ENCODE measurements at places on chromosomes 6 and 20.

- DNase-seq: no peak
Measured at GRCh38 chr20:48502758-48503157, 325.0 kb downstream of the PREX1 start.

GRCh38 chr6:109139109-109139508 lies 43.8 kb downstream of the CEP57L1 start:
- DNase-seq: no peak

DNA sequence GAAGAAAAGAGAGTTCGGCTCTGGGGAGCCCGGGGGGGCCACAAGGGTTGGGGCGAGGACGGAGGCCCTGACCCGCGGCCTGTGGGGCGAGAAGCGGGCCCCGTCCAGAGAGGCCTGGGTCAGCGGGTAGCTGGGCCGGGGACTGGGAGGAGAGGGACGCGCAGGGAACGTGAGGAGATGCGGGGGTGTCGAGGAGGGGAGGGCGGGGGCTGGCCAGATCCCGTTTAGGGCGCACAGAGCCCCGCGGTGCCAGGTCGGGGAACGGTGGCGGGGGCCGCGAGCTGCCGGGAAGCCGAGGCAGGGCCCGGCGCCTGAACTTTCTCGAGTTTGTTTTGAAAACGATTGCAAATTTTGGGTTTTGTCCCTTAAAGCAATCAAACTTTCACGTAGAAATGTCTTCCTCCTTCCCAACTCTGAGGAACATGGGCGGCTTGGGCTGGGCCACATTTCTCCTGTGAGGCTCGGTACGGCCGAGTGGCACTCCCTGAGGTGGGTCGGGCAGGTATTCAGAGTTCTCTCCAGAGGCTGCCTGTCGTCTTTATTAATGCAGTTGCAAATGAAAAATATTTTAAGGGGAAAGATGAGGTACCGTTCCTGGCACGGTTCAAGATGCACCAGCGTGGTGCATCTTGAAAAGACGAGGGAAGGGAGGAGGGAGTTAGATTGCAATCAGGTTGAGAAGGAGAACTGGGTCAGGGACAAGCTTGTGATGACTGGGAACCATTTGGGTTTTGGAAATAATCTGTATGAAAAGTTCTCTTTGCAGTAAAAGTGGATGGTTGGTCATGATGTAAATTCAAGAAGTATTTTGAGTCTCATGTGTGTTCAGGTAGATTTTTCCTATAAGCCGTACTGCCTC lies 972 bp downstream of the RNF8 start:
- DNase-seq: peak; percentile 38

DNA sequence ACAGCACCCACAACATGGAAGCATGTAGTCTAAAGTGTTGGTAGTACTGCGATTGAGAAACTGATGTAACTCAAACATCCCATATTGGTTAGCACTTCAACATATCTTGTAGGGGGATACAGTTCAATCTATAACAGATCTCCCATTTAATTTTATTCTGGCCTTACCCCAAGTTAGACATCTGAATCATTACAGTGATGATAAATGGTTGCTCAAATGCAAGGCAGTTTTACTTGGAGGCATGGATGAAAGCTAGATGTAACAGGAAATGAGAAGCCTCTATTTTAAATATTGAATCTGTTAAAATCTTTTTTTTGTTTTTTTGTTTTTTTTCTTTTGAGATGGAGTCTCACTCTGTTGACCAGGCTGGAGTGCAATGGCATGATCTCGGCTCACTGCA lies 44.2 kb upstream of the FAM50B start:
- DNase-seq: no peak

DNA sequence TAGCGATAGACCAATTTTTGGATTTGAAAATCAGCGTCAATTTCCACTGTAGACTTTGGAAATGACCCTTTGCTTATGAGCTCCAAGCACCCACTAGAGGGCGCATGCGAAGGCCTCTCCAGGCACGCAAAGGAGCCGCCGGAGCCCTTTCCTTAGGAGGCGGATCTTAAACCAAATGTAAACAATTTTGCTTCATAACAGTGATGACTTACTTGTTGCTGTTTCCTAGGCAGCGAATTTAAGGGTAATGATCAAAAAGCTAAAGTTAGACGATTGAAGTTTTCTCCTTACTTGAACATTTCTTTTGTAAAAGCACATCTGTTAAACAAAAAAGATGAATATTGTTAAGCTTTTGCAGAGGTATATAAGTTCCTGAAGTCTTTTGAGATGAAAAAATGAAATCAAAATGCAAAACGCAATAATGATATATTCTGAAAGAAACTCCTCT lies 29.2 kb upstream of the EXOC2 start:
- peak; percentile 81 for DNase-seq

DNA sequence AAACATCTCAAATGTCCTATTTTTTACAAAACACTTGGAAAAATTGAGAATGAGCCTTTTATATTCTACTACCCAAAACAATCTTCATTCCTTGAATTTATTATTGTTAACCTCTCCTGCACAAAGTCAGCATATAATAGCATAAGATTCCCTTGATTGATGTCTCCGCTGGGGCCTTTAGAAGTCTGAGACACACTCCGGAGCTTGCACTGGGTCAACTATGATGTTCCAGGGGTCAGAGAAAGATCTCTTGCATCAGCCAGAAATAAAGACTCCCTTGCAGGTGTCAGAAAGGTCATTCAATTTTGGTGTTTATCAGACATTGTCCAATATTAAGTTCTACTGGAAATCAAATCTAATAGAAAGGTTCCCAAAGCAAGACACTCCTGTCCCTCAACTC lies 29.7 kb upstream of the NHSL1 start:
- no peak for DNase-seq

DNA sequence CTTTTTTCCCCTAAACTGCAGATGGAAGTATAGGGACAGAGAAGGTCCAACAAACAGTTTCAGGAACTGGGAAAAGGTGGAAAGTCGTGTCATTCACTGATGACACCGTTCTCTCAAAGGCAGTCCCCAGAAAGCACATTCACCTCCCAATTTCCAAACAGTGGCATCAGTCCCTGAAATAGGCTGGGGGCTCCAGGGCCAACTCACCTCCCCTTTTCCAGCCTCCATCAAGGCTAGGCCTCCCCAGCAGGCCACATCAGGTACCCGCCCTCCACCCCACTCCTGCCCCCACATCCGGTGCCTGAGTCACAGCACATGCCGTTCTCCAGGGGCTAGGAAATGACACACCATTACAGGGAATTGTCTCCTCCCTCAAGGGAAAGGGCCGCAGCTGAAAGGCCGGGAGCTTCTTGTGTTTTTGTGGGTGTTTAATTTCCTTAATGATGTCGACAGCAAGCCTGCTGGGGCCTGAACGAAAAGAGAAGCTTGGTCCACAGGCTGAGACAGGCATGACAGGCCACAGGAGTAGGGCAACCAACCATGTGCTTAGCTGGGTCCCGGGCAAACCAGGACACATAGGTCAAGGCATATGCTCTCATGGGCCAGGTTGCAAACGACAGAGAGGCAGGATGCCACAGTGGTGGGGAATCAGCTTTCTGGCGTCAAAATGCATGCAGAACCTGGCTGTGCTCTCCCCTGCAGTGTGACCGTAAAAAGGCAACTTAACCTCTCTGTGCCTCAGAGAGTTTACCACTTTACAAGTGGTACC lies 39.2 kb downstream of the ZMYND8 start:
- DNase-seq: peak; percentile 90

DNA sequence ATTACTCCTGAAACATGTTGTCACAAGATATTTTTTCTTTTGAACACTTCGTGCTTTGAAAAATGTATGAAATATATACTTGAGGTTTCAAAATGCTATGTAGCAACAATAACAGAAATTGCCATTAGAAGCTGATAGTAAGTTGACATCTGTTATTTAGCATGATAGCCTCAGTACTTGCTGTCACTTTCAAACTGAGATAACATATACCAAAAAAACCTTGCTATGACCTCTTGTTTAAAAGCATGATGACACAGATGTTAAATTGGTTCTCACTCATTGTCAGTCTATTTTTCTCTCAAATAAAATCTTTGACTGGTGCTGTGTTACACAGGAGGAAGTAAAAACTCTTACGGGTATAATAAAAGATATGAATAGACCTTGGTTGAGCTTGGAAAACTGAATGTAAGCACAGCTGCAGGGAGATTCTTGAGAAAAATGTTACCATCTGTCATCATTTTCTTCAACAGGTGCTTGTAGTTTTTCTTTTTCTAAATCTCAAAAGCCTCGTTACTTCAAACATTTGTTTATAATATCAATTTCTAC lies 18.6 kb downstream of the MOXD1 start:
- DNase-seq: no peak

DNA sequence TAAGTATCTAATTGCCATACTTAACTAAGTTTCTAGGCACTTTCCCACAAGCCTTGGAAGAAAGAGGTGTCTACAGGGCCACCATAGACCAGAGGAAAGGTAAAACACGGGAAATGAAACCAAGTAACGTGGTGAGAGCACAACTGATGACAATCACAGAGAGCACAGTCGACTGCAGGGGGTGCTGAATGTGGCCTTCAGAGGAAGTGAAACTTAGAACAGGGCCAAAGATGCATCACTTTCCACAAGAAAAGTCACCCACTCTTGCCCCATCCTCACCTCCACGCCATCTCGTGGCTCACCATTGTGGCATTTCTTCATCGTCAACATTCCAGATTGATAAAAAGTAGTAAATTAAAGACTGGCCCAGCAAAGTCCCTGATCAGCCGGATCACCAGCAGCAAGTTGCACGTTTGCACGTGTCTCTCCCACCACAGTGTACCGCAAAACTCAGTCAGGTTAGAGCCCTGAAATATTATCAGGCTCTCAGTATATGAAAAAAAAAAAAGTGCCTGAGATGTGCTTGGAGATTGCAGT lies 31.4 kb downstream of the HIVEP2 start:
- DNase-seq: no peak

GRCh38 chr6:41939848-41940758 lies 1.5 kb downstream of the CCND3 start:
- peak; percentile 31 for DNase-seq

DNA sequence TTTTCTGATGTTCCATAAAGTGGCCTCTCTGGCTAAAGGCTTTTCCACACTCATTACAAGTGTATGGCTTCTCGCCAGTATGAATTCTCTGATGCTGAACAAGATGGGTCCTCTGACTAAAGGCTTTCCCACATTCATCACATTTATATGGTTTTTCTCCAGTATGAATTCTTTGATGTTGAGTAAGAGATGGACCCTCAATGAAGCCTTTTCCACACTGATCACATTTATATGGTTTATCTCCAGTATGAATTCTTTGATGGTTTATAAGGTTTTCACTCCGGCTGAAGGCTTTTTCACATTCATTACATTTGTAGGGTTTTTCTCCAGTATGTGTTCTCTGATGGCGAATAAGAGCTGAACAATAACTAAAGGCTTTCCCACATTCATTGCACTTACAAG lies 20.4 kb downstream of the ZNF184 start:
- DNase-seq: no peak

GRCh38 chr6:32128751-32129296 lies 778 bp upstream of the ATF6B start:
- DNase-seq: no peak

- DNase-seq: no peak
Measured at GRCh38 chr20:48287552-48288170, 502.4 kb upstream of the SULF2 start.

GRCh38 chr6:162178666-162179065 lies 548.9 kb downstream of the PRKN start:
- DNase-seq: no peak

DNA sequence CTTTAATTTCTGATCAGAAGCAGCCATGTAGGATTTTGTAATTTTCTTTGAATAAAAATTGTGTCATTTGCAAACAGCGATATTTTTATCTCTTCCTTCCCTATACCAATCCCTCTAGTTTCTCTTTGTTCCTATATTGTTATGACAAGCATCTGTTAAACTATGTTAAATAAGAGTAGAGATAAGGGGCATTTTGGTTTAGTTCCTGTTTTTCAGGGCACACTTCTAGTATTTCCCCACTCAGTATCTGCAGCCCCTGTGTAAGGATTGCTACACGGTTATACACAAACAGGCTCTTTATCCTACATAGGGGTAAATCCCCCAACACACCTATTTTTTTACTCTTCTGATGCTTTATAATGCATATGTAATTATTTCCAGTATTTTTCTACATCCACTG lies 42.1 kb downstream of the TRERF1 start:
- DNase-seq: no peak

DNA sequence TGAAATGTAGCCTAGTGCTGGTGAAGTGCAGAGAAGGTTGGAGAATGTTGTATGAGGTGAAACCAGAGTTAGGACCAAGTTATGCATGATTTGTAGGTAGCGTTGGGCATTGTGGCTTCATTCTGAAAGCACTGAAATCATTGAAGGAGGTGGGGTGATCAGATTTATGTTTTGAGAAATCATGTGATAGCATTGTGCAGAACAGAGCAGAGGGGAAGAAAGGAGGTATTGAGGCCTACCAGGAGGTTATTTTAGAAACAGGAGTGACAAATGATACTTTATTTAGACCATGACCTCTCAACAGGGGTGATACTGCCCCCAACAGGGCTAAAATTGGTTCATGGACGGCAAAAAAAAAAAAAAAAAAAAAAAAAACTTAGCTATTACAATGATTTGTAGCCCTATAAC lies 15.6 kb upstream of the HMGN3 start:
- DNase-seq: no peak

GRCh38 chr20:48855046-48855445 lies 27.2 kb upstream of the PREX1 start:
- DNase-seq: no peak

- DNase-seq: no peak
Measured at GRCh38 chr6:98579941-98580340, 254.4 kb upstream of the POU3F2 start.

DNA sequence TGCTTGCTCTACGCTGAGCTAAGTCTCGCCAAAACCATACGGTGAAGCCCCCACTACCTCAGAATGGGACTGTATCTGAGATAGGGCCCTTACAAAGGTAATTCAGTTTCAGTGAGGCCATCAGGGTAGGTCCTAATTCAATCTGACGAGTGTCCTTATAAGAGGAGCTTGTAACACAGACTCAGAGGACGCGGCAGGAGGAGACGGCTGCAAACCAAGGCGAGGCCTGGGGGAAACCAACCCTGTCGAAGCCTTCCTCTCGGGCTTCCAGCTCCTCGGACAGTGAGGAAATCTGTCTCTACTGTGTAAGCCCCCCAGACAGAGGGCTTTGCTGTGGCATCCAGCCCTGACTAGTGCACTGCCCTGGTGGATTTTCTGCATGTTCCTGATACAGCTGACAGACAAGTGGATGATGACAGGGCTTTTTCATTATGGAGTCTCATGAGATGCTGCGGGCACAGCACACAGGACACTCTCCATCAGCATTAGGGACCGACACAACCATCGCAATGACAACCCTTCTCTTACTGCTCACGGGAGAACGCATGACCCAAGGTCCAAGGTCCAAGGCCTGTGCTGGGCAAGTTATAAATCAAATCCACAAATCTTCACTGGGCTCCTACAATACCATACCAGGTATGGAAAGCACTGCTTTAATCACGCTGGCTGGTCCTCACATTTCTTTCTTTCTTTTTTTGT lies 48.2 kb downstream of the SSR1 start:
- DNase-seq: no peak
